ENCODE measurements at places on chromosomes 5 and 9. TPM values are rescaled to one million over a fixed set of nuclear protein-coding genes. Genes with fewer than 3 reads are reported as not detected.

- DNase-seq, result no peak
Measured at GRCh38 chr9:32399110-32399815, 14.8 kb downstream of the ACO1 start.

Gene SPINK14
- not detected for total RNA-seq

Gene CCDC171
- 6.5 TPM for total RNA-seq

- no peak for DNase-seq
Measured at GRCh38 chr9:33151007-33151557, 16.1 kb downstream of the B4GALT1 start.

- DNase-seq, result no peak
Measured at GRCh38 chr5:45399041-45399440, 297.1 kb downstream of the HCN1 start.

GRCh38 chr9:25284365-25284764, 393.9 kb downstream of the TUSC1 start:
- DNase-seq, result no peak

DNA sequence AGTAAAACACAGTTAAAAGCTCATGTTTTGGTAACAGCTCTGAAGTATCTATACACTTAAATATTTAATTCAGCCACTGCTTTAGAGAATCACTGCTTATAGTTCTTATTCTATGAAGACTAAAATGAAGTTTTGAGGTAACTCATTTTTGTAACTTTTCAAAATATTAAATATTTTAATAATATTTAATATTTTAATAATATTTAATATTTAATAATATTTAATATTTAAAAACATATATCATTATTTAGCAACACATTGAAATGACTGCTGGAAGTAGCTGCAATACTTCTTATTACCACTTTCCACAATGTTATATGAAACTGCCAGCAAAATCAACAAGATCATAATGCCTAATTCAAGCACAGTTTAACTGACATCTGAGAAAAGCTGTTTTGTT, 18.7 kb upstream of the GCNT4 start:
- no peak for DNase-seq

DNA sequence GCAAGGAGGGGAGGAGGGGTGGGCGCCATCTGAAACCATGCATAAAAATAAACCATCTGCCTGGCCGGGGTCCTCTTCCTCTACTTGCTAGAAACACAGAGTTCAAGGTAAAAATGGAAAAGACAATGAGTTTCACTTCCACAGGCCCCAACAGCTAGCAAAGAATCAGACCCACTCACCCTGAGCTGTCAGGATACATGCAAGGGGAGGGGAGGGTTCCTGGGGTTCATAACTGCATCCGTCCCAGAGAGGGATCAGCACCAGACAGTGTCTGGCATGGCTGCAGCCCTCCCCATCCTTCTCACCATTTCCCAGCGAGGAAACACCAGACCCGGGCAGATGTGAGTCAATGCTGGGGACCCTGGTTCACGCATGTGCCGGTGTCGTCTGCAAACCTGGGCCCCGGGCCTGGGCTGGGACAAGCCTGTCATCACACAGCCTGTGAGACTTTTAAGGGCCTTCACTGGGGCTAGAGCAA, 55.4 kb downstream of the SEMA4D start:
- DNase-seq, result no peak

GRCh38 chr9:106857811-106858470, 5.0 kb upstream of the ZNF462 start:
- no peak for DNase-seq

DNA sequence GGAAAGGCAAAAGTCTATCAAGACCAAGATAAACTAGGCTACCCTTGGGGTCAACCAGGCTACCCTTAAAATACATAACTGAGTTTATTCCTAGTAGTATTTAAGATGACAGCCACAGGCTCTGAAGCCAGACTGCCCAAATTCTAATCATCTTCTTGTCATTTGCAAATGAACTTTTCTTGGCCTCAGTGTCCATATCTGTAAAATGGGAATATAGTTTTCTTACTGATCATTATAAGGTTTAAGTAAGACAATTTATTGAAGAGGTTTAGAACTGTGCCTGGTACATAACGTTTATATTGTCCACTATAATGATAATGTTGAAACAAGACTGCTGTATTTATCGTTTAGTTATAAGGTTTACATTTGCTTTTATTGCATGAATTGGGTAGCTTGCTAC, 112.5 kb downstream of the SLC12A2 start:
- no peak for DNase-seq

- DNase-seq, result no peak
Measured at GRCh38 chr9:3342159-3342777, 183.5 kb downstream of the RFX3 start.

DNA sequence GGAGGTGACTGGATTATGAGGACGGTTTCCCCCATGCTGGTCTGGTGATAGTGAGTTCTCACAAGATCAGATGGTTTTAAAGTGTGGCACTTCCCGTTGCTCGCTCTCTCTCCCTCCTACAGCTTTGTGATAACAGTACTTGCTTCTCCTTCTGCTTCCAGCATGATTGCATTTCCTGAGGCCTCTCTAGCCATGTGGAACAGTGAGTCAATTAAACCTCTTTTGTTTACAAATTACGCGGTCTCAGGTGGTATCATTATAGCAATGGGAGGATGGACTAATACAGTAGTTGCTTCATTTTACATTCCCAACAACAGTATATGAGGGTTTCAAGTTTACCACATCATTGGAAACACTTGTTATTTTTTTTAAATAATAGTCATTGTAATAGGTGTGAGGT, 937.3 kb upstream of the ARRDC3 start:
- no peak for DNase-seq

Gene RPP25L
- 12.9 TPM for total RNA-seq

Gene SMC5
- 26.5 TPM for total RNA-seq

DNA sequence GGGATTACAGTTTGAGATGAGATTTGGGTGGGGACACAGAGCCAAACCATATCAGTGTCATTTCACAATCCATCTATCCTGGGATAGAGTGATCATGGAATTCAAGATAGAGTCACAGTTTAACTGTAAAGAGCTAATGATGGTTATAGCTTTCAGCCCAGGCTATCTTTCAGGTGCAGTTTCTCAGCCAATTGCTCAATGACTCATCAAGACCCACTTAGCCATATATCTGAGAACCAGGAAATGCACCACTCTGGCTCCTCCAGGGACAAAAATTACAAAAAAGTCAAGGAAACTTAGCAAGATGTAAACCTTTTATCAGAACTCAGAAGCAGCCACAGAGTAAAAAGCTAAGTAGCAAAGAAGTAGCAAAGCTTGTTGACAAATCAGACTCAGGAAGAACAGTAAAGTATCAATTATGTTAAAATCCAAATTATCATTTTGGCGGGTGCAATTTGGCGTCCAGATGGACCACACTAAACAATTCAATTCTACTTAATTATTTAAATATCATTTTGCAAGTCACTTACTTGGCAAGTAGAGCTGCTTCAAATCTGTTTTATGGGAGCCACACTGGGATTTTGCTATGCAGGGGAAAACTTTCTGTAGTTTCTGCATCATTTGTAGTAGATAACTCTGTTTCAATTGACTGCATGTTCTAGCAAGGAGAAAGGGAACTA, 169.4 kb downstream of the TLE1 start:
- no peak for DNase-seq

- no peak for DNase-seq
Measured at GRCh38 chr5:171386861-171387344, 746 bp upstream of the NPM1 start.

Gene ASTN2
- total RNA-seq, result 10.0 TPM

DNA sequence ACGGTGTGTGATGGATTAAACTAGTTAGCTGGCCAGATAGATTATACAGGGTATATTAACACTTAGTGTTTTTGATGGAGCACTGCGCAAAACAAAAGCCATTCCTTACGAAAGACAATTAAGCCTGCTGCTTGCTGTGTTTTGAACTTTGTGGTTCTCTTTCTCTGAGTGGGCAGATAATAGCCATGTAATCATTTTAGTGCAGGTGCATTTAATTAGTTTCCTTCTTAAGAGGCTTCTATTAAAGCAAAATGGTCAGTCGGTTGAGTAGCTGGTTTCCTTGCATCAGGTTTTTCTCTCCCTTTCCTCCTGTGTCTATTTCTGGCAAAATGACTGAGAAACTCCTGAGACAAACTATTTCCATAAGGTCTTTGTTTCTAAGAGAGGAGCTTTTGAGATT, 512.5 kb downstream of the DMAC1 start:
- no peak for DNase-seq

DNA sequence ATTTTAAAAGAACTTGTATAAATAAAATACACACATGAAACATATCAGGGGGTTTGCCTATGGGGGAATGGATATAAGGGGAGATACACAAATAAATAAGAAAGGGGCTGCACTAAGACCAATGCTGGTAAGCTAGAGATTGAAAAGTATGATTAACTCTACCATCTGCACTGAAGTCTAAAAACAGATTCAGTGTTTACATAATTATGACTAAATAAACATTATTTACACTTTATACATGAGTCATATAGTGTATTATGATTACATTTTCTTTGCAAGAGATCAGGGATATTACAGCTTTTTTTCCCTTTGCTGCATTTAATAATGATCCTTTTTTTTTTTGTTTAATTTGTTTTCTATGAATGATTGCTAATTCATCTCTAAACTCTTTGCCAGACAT, 367.9 kb downstream of the TMEM38B start:
- no peak for DNase-seq

- DNase-seq, result no peak
Measured at GRCh38 chr9:117772960-117773359, 68.8 kb downstream of the TLR4 start.

GRCh38 chr5:74257060-74257527, 383.4 kb downstream of the ENC1 start:
- DNase-seq, result no peak

- no peak for DNase-seq
Measured at GRCh38 chr5:4548341-4548740, 591.8 kb upstream of the ADAMTS16 start.

Gene ADGRV1
- total RNA-seq, result 23.1 TPM

Gene HMGCS1
- total RNA-seq, result 192 TPM

Gene CKMT2
- 0.18 TPM for total RNA-seq

DNA sequence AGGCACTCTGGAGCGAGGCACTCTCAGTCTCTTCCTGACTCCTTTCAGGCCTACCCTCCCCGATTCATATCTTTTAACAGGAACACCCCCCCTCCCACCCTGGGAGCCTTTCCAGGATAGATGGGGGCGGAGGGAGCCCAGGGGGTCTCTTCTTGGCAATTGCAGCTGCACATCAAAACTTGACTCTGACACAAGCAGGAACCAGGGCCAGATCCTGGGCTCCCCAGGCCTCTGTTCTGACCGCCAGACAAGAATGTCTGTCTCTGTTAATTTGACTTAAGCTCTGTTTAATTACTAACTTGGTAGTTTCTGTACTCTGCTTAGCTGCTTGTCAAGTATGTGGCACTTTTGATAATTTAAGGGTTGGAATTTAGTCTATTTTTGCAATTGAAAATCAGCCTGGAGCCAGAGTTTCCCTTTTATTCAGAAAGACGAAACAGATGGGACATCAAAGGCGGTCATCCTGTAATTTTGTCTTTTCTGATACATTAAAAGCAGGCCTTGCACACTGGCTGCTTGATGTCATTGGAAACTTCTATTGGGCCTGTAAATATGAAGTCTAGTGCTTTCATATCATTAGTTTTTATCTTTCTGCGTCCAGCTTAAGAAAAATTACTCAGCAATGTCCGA, 43.3 kb downstream of the ACTL7B start:
- DNase-seq, result no peak

GRCh38 chr9:95225076-95225725, 92.3 kb downstream of the FANCC start:
- no peak for DNase-seq

Gene CTNNA1
- total RNA-seq, result 521 TPM

Gene ACER2
- total RNA-seq, result 9.6 TPM

GRCh38 chr5:14925326-14925725, 53.7 kb upstream of the ANKH start:
- no peak for DNase-seq

GRCh38 chr9:89541798-89542197, 43.9 kb upstream of the SEMA4D start:
- DNase-seq, result no peak

DNA sequence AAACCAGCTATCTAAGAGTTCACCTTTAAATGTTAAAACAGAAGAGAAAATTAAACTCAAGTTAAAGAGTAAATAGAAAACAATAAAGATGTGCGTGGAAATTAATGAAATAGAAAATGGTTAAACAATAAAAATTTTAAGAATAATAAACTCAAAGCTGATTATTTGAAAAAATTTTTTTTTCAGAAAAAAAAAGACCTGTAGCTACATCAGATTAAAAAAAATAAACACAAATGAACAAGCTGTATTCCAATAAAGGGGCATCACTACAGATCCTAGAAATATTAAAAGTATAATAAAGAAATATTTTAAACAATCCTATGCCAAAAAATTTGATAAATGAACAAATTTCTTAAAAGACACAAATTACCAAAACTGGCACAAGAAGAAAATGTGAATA, 64.1 kb downstream of the DRD1 start:
- no peak for DNase-seq

- no peak for DNase-seq
Measured at GRCh38 chr5:177294632-177295031, 8.9 kb downstream of the RAB24 start.

GRCh38 chr9:128824911-128825310, 4.7 kb downstream of the SPOUT1 start:
- DNase-seq, result no peak

- no peak for DNase-seq
Measured at GRCh38 chr5:128775558-128775957, 189.7 kb upstream of the SLC27A6 start.

GRCh38 chr5:98781964-98782363, 8.5 kb downstream of the RGMB start:
- DNase-seq, result no peak

DNA sequence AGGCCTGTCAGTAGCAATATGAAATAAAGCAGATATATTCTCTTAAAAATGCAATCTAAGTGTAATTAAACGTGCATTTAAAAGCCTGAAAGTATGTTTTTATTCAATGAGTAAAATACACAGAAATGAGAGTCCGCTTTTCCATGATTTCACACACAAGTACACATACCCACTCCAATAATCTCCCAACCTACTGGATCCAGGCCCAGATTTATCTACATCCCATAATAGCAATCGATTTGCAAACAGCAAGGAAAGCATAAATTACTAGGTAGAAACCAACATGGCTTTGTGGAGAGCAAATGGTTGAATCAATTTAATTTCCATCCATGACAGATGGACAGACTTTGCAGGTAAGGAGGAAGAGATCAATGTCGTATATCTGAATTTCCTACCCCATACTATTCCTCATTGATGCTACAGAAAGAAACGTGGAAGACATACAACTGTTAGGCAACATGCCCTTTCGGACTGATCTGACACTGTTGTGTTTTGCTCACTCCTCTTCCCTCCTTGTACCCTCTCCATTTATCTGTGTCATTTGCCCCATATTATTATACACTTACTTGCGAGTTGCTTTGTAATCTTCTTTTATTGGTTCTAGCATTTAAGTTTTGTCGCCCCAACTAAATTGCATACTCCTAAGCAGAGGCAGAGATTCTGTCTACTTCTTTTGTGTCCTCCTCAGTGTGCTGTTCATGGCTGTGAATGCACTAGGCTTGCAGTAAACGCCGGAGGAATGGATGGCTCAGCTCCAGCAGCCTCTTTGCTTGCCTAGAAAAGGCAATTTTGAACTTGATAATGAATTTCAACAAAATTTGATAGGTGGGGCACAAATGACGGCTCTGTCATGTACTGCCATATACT, 133.6 kb downstream of the NFIB start:
- DNase-seq, result no peak

GRCh38 chr9:137809040-137809576, 68.5 kb upstream of the CACNA1B start:
- DNase-seq, result no peak

- no peak for DNase-seq
Measured at GRCh38 chr5:943201-943917, 50.7 kb downstream of the TRIP13 start.

- no peak for DNase-seq
Measured at GRCh38 chr5:131067636-131068035, 97.4 kb downstream of the HINT1 start.

All from endothelial cell (in vitro differentiated cells).